ENCODE measurements at places on chromosomes 1 and 21. TPM values are rescaled to one million over a fixed set of nuclear protein-coding genes. Genes with fewer than 3 reads are reported as not detected.

DNA sequence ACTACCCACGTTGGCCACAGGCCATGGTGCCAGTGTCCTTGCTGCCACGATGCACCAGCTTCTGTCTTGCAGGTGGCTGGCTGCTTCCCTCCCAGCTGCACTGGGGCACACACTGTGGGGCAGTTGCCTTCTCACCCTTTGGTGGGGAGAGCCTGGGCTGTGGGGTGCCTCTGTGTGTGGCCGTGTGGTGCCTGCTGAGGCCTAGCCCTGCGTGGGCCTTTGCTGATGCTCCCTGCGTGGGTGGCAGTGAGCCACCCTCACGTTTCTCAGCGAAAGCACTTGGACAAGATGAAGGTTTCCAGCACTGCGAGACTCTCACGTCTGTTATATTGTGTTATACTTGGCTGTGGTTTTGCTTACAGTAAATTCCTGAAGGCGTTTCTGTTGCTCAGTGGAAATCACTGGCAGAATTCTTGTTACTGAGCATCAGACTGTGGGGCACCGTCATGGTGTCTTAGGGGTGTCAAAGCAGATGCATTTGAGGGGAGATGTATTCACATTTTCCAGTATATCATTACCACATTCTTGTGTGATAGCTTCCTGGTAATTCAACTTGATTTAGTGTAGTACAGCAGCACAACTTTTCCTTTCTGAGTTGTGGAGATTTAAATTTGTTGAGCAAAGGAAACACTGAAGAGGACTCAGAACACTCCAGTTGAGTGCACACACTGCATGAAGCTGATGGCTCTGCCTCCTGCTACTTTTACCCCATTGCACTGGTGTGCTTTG is 124.7 kb downstream of the PCBP3 start:
- H3K36me3 ChIP-seq = peaks cover 7% of the 10 kb centered on the region
- H3K27me3 ChIP-seq = no peaks in the 10 kb centered on the region
- peak overlapping the region; percentile 89 for H3K27ac ChIP-seq
- peak; percentile 63 for DNase-seq
- peaks cover 70% of the 10 kb centered on the region for H3K4me1 ChIP-seq

AKNAD1 gene
- not detected for total RNA-seq

- H3K27me3 ChIP-seq = no peaks in the 10 kb centered on the region
- H3K4me1 ChIP-seq = no peaks in the 10 kb centered on the region
- no peak overlapping the region for H3K27ac ChIP-seq
- no peak overlapping the region for H3K4me3 ChIP-seq
- H3K36me3 ChIP-seq = no peaks in the 10 kb centered on the region
Measured at GRCh38 chr1:9361630-9362260, 69.1 kb downstream of the SPSB1 start.

- no peaks in the 10 kb centered on the region for H3K4me1 ChIP-seq
- DNase-seq = no peak
- H3K27me3 ChIP-seq = no peaks in the 10 kb centered on the region
- H3K36me3 ChIP-seq = no peaks in the 10 kb centered on the region
- H3K27ac ChIP-seq = no peak overlapping the region
- no peak overlapping the region for H3K4me3 ChIP-seq
Measured at GRCh38 chr1:2804628-2805351, 3.3 kb upstream of the TTC34 start.

PPP1R8 gene
- 59.0 TPM for total RNA-seq

KIAA1614 gene
- 0.02 TPM for total RNA-seq

MAP10 gene
- 1.9 TPM for total RNA-seq

GRCh38 chr1:43531107-43531905 is 623 bp downstream of the PTPRF start:
- H3K27me3 ChIP-seq = peaks cover 49% of the 10 kb centered on the region
- H3K36me3 ChIP-seq = peaks cover 3% of the 10 kb centered on the region
- peak overlapping the region; percentile 95 for H3K4me3 ChIP-seq
- no peak for DNase-seq

LINGO4 gene
- 0.88 TPM for total RNA-seq

GRCh38 chr1:218718977-218719376 is 373.8 kb downstream of the TGFB2 start:
- H3K27me3 ChIP-seq = no peaks in the 10 kb centered on the region
- no peaks in the 10 kb centered on the region for H3K36me3 ChIP-seq
- no peak overlapping the region for H3K27ac ChIP-seq
- no peak overlapping the region for H3K4me3 ChIP-seq
- no peaks in the 10 kb centered on the region for H3K4me1 ChIP-seq
- DNase-seq = no peak

DNA sequence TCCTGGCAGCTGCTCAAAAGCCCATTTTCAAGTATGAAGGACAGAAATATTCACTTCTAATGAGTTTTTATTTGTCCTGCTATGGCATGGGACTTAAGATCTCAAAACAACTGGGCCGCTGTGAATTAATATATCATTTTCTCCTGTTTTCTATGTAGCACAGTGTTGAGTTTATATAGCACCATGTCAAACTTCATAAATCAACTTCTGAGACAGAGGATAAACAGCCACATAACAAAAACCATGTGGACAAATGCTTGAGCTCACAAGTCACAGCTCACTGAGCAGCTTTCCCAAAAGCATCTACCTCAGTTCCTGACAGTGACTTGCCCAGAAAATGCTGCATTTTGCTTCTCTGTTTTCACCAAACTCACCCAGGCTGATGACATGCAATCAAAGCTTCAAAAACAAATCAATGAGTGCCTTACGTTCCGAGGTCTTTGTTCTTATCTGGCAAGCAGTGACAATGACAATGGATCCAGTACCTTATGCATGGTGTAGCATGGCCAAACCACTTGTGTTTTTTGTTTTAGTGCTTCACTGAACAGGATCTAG is 722.6 kb downstream of the LRRIQ3 start:
- H3K36me3 ChIP-seq = no peaks in the 10 kb centered on the region
- no peaks in the 10 kb centered on the region for H3K27me3 ChIP-seq
- H3K27ac ChIP-seq = no peak overlapping the region
- no peaks in the 10 kb centered on the region for H3K4me1 ChIP-seq
- DNase-seq = no peak

DNA sequence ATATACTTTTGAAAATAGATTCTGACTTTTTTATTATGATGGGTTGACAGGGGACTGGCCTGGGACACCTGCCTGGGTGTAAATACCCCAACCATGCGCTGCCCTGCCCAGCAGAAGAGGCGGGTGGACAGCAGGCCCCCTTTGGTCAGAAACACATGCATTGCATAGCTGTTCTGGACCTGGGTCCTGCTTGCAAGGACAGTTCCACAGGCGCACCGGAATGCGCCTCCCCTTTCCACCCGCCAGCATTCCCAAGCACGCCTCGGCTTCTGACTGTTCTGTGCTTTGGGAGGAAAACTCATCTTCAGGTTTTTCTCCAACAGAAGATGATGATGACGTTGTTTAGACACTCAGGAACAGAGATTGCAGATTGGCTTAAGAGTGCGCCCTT is 428 bp upstream of the ZNF678 start:
- peaks cover 45% of the 10 kb centered on the region for H3K4me1 ChIP-seq
- DNase-seq = no peak
- peaks cover 33% of the 10 kb centered on the region for H3K27me3 ChIP-seq
- peak overlapping the region; percentile 99 for H3K4me3 ChIP-seq

GRCh38 chr1:23451441-23451840 is 26.9 kb upstream of the TCEA3 start:
- H3K4me3 ChIP-seq = no peak overlapping the region
- no peak for DNase-seq
- H3K27ac ChIP-seq = no peak overlapping the region
- H3K4me1 ChIP-seq = peaks cover 17% of the 10 kb centered on the region
- H3K27me3 ChIP-seq = no peaks in the 10 kb centered on the region
- no peaks in the 10 kb centered on the region for H3K36me3 ChIP-seq

GPA33 gene
- total RNA-seq = 2.6 TPM

ADARB1 gene
- 45.3 TPM for total RNA-seq

GRCh38 chr1:236193184-236193583 is 50.8 kb downstream of the GPR137B start:
- no peaks in the 10 kb centered on the region for H3K4me1 ChIP-seq
- DNase-seq = no peak
- H3K27me3 ChIP-seq = no peaks in the 10 kb centered on the region
- peaks cover 34% of the 10 kb centered on the region for H3K36me3 ChIP-seq
- H3K27ac ChIP-seq = no peak overlapping the region

DNA sequence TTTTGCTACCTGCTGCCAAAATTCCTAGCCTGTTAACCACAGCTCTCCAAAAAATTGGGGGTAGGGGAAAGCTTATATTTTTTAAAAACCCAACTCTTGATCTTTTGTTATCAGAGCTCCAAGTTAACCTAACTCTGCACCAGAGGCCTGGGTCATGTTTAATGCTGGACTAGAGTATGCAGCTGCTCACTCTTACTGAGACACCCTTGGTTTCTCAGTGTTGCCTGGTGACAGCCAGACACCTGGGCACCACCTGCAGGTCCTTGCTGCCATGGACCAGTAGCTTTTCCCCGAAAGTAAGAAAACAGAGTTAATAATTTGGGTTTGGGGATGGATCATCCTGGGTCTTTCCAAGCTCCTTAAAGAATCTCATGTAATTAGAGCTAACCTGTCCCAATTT is 30.1 kb downstream of the KCNJ6 start:
- no peaks in the 10 kb centered on the region for H3K4me1 ChIP-seq
- peaks cover 17% of the 10 kb centered on the region for H3K27me3 ChIP-seq
- H3K4me3 ChIP-seq = no peak overlapping the region
- DNase-seq = no peak
- H3K27ac ChIP-seq = no peak overlapping the region

ZNF593OS gene
- not detected for total RNA-seq

SEC16B gene
- total RNA-seq = not detected

- no peaks in the 10 kb centered on the region for H3K4me1 ChIP-seq
- no peak overlapping the region for H3K27ac ChIP-seq
- H3K4me3 ChIP-seq = no peak overlapping the region
- no peak for DNase-seq
- H3K36me3 ChIP-seq = peaks cover 1% of the 10 kb centered on the region
Measured at GRCh38 chr1:19325958-19326747, 14.0 kb downstream of the SLC66A1 start.

BRINP3 gene
- not detected for total RNA-seq

DNA sequence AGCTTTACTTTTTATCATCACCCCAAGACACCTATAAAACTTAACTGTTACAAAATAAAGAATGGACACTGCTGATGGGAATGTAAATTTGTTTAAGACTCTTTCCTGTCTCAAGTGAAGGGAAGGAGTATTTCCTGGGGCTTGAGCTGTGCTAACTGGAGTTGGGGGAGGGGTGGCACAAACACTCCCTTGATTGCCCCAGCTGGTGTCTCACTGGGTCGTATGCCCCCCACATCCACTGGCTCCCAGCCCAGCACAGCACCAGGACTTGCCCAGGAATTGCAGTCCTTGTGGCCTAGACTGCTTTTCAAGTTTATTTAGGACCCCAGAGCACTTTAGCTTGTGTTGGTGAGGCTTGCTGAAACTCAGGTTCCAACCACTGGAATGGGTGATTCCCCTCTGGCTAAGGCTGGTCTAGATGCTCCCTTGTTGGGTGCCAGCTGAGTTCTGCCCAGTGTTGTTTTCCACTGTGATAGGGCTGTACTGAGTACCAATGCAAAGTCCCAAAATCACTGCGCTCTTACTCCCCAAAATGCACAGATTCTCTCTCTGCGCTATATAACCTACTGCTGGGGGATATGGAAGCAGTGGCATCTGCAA is 49.1 kb upstream of the DR1 start:
- no peaks in the 10 kb centered on the region for H3K27me3 ChIP-seq
- DNase-seq = no peak
- H3K27ac ChIP-seq = no peak overlapping the region
- no peak overlapping the region for H3K4me3 ChIP-seq

GRCh38 chr1:10541286-10541685 is 66.5 kb downstream of the PEX14 start:
- H3K36me3 ChIP-seq = peaks cover 3% of the 10 kb centered on the region
- no peaks in the 10 kb centered on the region for H3K27me3 ChIP-seq
- DNase-seq = no peak
- H3K27ac ChIP-seq = no peak overlapping the region

GRCh38 chr1:47682198-47682597 is 244.4 kb downstream of the FOXD2 start:
- peaks cover 12% of the 10 kb centered on the region for H3K27me3 ChIP-seq
- H3K27ac ChIP-seq = no peak overlapping the region
- no peaks in the 10 kb centered on the region for H3K4me1 ChIP-seq
- DNase-seq = no peak
- H3K4me3 ChIP-seq = no peak overlapping the region
- no peaks in the 10 kb centered on the region for H3K36me3 ChIP-seq

DNA sequence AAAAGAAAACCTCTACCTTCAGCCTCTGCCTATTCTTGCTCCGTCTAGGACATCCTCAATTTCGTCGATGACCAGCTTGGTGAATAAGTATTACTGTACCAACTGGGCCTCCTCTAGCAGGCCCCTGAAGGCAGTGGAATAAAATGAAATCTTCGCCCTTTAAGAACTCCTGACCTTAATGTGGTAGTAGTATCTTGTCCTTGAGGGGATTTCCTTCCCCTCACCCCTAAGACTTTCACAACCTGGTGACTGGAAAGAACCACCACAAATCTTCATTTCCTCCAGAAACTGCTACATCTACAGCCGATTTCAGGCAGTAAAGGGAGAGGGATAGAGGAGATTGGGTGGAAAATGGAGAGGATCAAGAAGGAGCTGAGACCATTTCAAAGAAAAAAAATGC is 1.6 kb upstream of the HAX1 start:
- DNase-seq = no peak
- H3K4me1 ChIP-seq = peaks cover 64% of the 10 kb centered on the region
- H3K27ac ChIP-seq = peak overlapping the region; percentile 99
- H3K36me3 ChIP-seq = peaks cover 38% of the 10 kb centered on the region
- no peaks in the 10 kb centered on the region for H3K27me3 ChIP-seq
- peak overlapping the region; percentile 35 for H3K4me3 ChIP-seq

CHI3L2 gene
- total RNA-seq = 10.6 TPM

MEX3A gene
- total RNA-seq = 0.97 TPM

DNA sequence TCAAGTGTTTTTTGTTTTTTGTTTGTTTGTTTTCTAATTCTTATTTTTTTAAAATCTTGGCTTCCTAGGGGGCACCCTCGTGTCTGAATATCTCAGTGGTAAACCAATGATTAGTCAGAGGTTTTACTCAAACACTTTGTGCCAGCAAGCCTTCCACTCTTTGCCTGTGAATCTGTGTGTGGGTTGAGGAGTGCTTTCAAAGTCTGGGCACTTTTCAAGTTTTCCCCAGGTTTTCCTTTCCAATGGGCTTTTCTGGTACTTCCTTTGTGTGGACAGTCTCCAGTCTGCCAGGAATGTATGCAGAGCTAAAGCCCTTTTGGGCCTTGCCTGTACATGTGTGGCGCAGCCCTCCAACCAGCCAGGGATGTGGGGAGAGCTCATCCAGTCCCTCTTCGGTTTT is 9.7 kb upstream of the PPIE start:
- H3K27me3 ChIP-seq = peaks cover 88% of the 10 kb centered on the region
- H3K4me1 ChIP-seq = peaks cover 42% of the 10 kb centered on the region
- H3K36me3 ChIP-seq = no peaks in the 10 kb centered on the region
- no peak overlapping the region for H3K4me3 ChIP-seq

DNA sequence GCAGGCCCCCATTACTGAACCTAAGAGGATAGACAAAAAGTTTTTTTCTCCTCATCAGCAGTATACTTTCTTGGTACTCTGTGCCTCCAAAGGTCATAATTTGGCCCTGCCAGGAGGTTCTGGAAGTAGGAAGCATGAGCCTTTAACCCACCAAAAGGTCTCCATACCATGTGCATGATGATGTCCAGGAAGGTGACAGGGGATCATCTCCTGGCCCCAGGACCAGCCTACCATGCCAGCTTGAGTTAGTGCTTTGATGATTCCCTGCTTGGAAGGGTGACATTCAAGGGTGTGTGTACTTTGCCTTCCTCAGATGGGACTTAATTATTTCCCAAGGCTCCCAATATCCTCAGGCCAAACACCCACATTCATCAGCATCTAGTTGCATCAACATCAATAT is 6.3 kb upstream of the SPRR1A start:
- no peaks in the 10 kb centered on the region for H3K4me1 ChIP-seq
- no peak for DNase-seq
- H3K4me3 ChIP-seq = no peak overlapping the region
- no peaks in the 10 kb centered on the region for H3K36me3 ChIP-seq
- no peak overlapping the region for H3K27ac ChIP-seq
- H3K27me3 ChIP-seq = peaks cover 29% of the 10 kb centered on the region

TNFRSF25 gene
- 101 TPM for total RNA-seq
